ENCODE measurements at places on chromosomes 6 and 20.

DNA sequence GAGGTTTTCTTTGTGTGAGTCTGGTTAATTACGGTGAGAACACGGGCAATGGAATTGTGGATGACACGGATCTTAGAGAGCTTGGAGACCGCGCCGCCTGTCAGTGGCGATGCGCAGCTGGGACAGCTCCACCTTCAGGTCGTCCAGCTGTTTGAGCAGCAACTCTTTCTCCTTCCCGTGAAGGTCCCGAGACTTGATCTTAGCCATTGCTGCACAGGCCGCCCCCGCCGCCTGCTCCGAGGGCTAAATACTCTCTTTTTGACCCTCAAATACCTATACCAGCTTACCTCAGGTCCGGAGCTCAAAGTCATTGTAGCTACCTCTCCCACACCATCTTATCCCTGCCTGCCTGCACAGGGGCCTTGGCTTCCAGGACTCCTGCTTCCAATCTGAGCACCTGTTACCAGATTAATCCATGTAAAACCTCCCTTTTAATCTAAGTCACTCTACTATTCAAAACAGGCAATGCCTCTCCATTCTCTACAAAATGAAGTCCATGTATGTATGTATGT lies 100.2 kb downstream of the PREP start:
- DNase-seq = no peak

GRCh38 chr6:4186385-4186784 lies 51.0 kb upstream of the ECI2 start:
- DNase-seq = no peak

- no peak for DNase-seq
Observed at GRCh38 chr6:99416892-99417767, 8.0 kb downstream of the PNISR start.

DNA sequence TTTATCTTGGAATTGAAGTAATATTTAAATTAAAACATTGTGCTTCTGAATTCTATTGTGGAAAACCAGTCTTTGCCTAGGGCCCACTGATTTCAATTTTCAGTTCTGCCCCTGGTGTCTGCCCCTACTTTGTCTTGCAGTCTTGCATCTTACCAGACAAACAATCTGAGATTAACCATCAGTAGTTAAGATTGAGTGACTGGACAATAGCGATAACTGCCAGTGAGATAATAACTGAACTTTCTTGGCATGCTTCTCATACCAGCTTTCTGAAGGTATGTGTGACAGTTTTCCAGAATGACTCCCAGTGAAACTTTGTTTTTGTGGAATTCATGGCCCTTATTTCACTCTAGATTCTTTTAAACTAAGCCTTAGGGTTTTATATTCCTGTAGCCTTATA lies 53.5 kb downstream of the KCNQ5 start:
- DNase-seq = no peak

GRCh38 chr20:35446356-35447078 lies 8.5 kb upstream of the GDF5 start:
- DNase-seq = no peak

- DNase-seq = no peak
Observed at GRCh38 chr20:10478205-10478604, 43.1 kb downstream of the SLX4IP start.

DNA sequence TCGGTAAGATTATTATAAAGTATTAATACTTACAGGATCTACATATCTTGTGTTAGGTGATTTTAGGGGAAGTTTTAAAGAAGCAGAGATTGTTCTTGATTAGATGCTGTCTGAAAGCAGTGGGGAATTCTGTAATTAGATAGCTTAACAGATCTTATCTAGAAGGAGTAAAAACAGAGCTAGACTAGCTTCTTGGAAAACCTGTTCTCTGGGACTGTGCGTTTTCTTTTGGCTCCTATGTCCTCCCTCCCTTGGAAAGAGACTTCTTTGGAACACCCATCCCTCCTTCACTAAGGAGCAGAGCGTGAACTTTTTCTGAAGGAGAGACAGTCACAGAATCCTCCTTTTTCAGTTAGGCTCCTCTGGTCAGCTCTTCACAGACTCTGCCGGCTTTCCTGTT lies 83.5 kb upstream of the ZNF184 start:
- DNase-seq = no peak

DNA sequence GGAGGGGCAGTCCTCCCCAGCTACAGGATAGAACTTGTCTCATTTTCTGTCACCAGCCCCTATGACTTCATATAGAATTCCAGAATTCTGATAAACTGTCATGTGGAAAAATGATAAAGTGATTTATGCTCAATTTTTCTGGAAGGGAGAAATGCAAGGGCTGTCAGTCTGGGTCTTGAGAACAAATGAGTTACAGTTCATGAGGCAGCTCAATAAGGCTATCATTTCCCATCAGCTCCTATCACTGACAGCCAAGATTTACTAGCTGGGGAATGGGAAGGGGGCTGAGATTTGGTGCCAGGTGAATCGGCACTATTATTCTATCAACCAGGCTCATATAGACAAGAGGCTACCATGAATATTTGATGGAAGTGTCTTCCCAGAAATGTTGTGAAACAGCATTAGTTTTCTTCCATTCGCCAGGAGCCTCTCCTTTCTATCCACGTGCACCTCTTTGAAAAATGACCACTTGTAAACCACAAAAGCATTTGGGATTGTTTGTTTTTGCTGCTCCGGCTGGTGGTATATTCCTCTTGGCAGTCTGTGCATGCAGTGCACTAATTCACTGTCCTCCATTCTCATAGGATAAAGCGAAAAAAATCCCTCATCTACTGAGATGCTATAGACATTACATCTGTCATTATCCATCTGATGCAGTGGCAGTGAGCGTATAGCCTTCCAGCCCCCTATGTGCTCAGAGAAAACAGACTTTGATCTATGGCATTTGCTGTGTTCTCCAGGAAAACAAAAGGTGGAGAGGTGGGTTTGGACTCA lies 528.7 kb upstream of the RNF217 start:
- no peak for DNase-seq

GRCh38 chr6:85049282-85049681 lies 284.9 kb upstream of the TBX18 start:
- no peak for DNase-seq

DNA sequence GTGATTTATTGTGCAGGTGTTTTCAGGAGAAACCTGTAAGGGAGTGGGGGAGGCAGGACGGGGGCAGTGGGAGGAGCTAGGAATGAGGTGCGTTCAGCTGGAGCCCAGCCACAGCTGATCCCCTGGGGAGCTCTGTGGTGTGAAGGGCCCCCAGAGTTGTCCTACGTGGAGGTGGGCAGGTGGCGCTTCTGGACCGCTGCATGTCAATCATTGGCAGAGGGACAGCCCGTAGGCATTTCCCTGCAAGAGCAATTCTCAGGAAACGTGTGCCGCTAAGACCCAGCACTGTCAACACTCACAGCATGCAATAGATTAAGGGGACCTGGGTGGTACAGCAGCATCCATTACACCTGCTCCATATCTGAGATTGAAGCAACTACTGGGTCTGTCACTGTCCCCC lies 88.0 kb downstream of the PRND start:
- DNase-seq = no peak

GRCh38 chr6:113004470-113005270 lies 657.5 kb downstream of the RFPL4B start:
- DNase-seq = peak; percentile 20

DNA sequence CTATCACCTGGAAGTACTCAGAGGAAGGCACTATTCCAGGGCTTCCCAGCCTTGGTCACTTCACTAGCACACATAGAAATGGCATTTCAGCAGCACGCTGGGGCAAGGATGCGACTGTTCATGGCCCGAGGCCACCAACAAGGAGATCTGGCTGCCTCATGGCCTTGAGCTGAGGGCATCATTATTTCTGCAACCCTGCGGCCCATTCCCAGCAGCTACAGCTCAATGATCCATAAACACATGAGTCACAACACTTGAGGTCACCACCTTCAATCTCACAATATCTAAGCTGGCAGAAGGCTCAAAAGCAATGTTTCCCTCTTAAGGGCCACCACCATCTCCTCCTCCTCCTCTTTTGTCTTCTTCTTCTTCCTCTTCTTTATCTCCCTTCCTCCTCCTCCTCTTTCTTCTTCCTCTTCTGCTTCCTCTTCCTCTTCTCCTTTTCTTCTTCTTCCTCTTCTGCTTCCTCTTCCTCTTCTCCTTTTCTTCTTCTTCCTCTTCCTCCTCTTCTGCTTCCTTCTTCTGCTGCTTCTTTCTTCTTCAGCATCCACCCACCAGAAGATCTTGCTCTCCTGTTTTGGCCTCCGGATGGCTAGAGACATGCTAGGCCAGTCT lies 382.9 kb upstream of the CNR1 start:
- DNase-seq = no peak

- no peak for DNase-seq
Observed at GRCh38 chr6:119171088-119171841, 92.8 kb upstream of the FAM184A start.

- no peak for DNase-seq
Observed at GRCh38 chr6:37557645-37558114, 58.0 kb upstream of the CCDC167 start.

DNA sequence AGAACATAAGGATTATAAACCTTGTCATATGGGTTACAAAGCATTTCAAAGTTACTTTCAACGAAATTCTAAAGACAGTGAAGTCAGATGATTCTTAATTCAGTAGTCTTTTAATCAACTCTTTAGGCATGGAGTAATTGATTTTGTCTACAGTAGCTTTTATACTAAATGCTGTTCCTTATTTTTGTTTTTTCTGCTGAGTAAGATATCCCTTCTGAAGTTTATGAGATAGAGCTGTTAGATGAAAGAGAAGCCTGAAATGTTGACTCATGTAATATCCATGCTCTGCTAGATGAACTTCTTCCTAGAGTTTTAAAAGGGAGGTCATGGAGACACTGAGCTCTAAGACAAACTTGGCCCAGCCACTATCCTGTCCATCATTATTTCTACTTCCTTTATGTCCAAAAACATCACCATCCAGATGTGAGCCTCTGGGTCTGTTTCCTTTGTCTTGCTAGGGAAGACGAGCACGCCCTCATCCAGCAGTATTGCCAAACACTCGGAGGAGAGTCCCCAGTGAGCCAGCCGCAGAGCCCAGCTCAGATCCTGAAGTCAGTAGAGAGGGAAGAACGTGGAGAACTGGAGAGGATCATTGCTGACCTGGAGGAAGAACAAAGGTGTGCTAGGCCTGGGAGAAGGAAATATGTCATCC lies 550.3 kb downstream of the UTRN start:
- no peak for DNase-seq

DNA sequence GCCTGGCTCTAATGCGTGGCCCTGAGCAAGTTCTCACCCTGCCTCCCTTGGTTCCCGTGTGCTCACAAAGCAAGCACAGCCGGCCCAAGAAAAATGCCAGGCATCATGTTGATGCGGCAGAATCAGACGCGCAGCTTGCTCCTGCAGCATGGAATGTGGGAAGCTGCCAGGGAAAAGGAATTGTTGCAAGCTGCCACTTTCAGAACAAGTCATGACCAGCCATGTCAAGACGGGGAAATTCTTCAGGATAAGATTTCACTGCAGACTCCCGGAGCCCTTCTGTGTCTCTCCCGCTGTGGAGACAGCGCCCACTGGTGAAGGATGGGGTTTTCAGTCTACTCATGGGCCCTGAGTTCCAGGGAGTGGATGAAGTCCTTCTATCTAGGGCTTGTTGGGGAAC lies 4.6 kb downstream of the DACT2 start:
- no peak for DNase-seq

GRCh38 chr6:57252975-57253374 lies 30.9 kb upstream of the RAB23 start:
- no peak for DNase-seq

DNA sequence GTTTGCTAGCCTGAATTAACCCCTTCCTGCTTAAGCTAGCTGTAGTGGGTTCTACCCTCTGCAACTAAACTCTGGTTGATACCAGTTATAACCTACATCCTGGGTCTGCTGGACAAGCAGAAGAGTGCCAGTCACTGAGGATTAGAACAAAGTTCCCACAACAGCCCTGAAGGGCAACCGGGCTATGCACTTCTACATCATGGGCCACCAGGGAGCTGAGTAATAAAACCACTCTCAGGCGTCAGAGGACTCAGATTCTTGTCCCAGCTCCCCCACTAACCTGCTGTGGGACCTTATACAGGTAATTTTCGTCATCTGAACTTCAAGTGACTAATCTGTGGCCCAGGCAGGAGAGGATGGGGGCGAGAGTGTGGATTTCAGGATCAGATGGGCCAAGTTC lies 56.8 kb downstream of the EYA2 start:
- DNase-seq = no peak

DNA sequence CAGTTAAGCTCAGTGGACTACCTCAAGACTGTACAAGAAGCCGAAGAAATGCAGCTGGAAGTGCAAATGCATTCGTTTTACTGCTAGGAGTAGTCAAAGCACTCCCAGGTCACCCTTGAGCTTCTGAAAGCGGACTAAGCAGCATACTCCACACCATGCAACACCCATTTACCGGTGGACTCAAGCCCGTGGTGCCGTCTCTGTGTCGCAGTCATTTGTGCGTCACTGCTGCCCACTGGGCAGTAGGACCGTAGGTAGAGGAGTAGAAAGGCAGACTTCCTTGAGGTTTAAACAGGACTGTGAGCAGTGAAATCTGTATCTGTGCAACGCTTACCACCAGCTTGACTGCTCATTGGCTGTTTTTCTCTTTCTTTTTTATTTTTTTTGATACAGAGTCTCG lies 89.0 kb upstream of the FAM8A1 start:
- DNase-seq = no peak

GRCh38 chr6:13854716-13855250 lies 40.4 kb upstream of the MCUR1 start:
- DNase-seq = no peak

DNA sequence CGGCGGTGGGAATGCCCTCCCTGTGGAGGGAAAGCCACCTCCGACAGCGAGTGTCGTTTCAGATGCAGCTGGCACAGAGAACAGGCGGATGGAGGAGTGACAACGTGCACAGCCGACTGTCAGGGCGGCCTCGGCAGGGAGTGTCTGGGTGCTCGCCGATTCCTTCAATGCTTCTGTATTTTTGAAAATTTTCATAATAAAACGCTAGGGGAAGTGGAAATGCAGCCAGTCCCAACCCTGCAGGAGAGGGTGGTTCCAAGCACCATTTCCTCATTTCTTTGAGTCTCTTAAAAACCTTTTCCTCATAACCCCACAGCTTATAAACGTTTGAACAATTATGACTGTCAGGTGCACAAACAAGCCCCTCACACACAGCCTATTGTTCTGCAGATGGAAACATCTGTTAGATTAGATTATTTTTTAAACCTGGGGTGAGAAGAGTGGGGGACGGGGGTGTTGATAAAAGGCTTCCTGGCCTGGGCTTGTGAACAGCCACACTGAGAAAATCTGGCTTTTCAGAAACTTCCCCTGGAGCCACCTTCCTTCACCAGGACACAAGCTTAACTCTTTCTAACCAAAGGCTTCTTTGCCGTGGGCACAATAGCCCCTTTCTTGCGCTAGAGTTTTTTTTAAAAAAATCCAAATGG lies 228.9 kb downstream of the ANKRD60 start:
- no peak for DNase-seq

- no peak for DNase-seq
Observed at GRCh38 chr6:87336367-87336766, 7.3 kb upstream of the GJB7 start.
